GM04503 (cell line): ENCODE measurements at places on chromosomes 2 and 18.
A peak's percentile ranks its signal among the peaks of the same experiment; 100 is the strongest.

- DNase-seq = no peak
Measured at GRCh38 chr2:24385366-24385765, 25.0 kb upstream of the ITSN2 start.

GRCh38 chr2:44715671-44716081 lies 225.8 kb upstream of the SIX3 start:
- peak; percentile 29 for DNase-seq

DNA sequence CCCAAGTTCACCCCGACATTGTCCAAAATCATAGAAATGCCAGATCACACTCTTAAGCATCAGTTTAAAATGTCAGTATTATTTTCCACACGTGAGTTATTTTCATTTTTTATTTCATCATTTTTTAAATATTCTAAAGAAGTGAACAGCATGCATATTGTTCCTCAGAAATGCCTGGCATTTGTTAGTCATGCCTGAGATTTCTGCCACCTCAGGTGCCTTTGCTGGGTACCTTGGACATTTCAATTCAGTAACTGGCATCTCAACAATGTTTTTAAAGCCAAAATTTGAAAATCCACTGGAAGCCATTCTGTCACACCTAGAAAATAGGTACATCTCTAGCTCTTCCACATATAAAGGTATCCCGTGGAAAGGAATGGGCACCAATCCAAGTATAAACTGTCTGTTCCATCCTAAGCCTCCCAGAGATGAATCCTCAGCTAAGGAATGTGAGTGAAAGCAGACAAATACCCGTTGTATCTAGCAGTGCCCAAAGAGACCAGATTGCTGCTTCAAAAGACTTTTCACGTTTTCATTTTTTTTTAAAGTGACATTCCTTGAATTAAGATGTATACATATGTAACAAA lies 159.8 kb downstream of the ZNF385B start:
- no peak for DNase-seq

DNA sequence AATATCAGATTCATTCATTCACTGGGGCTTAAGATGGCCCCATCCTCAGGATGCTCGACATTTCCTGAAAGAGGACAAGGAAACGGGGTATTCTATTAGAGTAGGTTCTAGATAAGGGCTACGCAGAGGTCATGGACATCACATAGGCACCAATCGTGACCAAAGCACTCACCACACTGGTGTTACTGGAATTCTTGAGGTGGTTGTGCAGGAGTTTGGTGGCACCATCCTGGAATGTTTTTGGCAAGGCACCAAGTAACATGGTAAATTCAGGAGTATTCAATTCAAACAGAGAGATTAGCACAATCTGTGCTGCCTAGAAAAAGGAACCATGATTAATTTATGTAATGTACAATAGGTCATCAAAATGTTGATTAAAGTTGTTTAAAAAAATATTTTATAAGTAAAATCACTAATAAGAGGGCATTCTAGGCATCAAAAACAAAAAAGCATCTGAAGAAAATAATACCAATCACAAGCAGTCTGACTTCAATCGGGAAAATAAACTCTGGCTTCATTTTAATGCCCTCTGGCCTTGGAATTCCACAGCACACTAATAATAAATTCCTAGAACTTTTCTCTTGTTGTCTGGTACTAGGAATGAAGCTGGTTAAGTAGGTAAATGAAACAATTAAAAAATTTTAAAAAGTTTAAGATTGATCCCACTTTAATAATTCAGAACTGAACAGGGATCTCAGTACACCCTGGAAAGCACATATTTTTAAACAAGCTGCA lies 102.8 kb upstream of the TFCP2L1 start:
- DNase-seq = no peak

- DNase-seq = no peak
Measured at GRCh38 chr2:189522435-189523151, 58.0 kb downstream of the SLC40A1 start.

GRCh38 chr2:1414121-1414520 lies 858 bp downstream of the TPO start:
- no peak for DNase-seq
